Stimulated activated memory B cell treated with anti-CD40 and anti-IgM and Interleukin-4, amounts not matched to agents 10 μg/mL and 1 μg/mL and 100 μg/mL, for 72 hours (primary cell): ENCODE measurements at places on chromosomes 2 and 18.

GRCh38 chr2:33528441-33528950 is 52.0 kb downstream of the RASGRP3 start:
- ATAC-seq: no peak

- no peak for ATAC-seq
These were observed 29.4 kb downstream of the SPRED2 start for GRCh38 chr2:65402780-65403528.

GRCh38 chr2:51624995-51625394 is 593.1 kb upstream of the NRXN1 start:
- no peak for ATAC-seq

- ATAC-seq: no peak
These were observed 2.1 kb downstream of the RNF149 start for GRCh38 chr2:101306410-101306809.

DNA sequence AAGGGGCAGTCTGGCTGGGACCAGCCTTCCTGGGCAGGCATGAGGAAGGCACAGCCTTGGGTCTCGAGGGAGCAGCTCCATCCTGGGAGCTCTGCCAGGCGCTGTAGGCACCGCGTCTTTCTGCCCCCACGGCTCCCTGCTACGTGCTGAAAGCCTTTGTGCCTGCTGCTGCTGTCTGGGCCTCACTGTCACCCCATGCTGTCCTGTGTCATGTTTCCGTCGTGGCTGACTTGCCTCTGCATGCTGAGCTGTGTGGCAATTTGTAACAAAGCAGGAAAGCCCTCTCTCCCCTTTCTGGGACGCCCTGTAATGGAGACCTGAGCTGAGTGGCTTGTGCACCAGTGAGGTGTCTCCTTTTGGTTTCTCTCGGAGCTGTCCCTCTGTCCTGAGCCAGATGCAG is 152.5 kb downstream of the TSN start:
- ATAC-seq: no peak

- no peak for ATAC-seq
These were observed 159.2 kb downstream of the RAPGEF4 start for GRCh38 chr2:172894689-172895387.

GRCh38 chr2:30266051-30266621 is 34.8 kb downstream of the LBH start:
- ATAC-seq: peak; percentile 87

GRCh38 chr2:165561516-165561915 is 92.0 kb downstream of the CSRNP3 start:
- ATAC-seq: no peak

- ATAC-seq: no peak
These were observed 2.6 kb downstream of the PMAIP1 start for GRCh38 chr18:59902131-59902992.

GRCh38 chr2:169656164-169656563 is 38.0 kb downstream of the CFAP210 start:
- no peak for ATAC-seq

- no peak for ATAC-seq
These were observed 144.6 kb downstream of the MAIP1 start for GRCh38 chr2:200100027-200100426.

DNA sequence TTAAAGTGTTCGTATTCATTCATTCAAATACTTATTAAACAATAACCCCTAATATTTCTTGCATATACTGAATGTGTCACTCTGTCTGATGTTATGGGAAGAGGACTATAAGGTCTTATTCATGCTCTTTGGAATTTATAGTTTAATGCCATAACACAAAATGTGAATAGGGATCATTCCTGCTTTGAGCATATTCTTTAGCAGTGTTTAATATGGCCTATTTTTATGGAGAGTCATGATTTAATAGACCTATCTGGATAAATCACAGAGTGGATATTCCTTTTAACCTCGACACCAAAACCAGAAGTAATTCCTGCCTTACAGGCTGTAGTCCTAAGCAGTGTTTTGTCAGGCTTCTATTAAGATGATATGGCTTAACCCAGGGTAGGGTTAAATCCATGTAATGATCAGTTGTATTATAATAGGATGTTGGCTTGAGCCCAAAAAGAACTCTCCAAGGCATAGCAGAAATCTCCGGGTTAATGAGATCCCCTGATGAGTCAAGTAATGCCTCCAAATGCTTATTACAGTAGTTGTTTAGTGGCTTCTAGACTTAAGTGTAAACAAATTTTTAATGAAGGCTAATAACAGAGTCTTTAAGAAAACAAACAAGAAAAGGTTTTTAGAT is 54.3 kb downstream of the GULP1 start:
- no peak for ATAC-seq

GRCh38 chr2:88606371-88607030 is 20.8 kb downstream of the EIF2AK3 start:
- peak; percentile 95 for ATAC-seq

- ATAC-seq: no peak
These were observed 4.1 kb upstream of the STAT1 start for GRCh38 chr2:191018048-191018447.

GRCh38 chr2:175253871-175254270 is 72.4 kb upstream of the ATP5MC3 start:
- ATAC-seq: no peak

DNA sequence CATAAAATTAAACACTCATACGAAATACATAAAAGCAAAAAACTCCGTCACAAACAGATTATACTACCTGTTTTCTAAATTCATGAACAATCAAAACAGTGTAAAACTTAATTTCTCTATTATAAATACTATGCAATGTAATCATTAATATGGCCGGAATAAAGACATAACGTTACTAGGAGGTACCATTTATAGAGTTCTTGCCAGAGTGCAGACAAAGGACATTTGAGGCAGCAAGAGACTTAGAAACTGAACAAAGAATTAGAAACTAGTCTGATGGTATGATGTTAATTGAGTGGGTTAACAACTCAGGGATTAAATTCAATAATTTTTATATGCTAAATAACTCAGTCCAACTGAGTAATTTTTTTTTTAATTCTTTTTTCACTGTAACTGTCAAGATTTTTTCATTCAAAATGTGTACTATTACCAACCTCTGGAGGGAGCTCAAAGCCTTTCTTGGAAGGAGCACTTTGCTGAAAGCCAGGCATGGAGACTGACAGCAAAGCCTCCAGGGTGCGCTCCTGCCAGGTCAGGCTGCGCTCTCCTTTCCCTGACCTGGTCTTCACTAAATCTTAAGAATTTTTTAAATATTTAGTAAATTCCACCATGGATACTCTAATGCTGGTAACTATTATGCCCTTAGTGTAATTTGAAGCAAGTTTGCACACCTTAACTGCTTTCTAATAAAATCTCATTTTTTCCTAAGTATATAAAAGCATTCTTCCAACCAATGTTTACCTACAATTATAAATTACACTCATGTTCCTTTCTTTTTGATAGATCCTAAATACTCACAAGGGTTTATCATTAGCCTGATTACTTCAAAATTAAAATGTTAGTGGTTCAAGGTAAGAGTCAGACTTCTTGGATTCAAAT is 34.1 kb downstream of the WDR35 start:
- ATAC-seq: peak; percentile 69

DNA sequence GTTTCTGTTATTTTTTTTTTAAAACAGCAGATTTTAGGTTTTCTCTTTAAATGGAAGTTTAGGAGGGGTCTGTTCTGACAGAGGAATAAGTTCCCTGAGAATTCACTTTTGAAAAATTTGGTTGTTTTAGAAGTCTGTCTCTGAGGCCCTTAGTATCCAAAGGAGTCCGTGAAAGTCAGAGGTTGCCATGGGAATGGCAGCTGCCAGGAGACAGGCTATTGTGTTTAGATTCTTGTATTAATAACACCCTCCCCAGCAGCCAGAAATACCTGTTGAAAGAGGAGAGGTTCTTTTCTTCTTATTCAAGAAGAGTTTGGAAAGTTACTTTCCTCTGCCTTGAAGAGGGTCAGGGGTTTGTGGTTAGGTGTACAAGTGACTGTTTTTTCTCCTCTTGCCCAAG is 29.5 kb downstream of the TNP1 start:
- no peak for ATAC-seq

GRCh38 chr2:25310965-25311864 is 30.5 kb downstream of the DNMT3A start:
- no peak for ATAC-seq

- no peak for ATAC-seq
These were observed 255.1 kb downstream of the RND3 start for GRCh38 chr2:150232321-150232720.

DNA sequence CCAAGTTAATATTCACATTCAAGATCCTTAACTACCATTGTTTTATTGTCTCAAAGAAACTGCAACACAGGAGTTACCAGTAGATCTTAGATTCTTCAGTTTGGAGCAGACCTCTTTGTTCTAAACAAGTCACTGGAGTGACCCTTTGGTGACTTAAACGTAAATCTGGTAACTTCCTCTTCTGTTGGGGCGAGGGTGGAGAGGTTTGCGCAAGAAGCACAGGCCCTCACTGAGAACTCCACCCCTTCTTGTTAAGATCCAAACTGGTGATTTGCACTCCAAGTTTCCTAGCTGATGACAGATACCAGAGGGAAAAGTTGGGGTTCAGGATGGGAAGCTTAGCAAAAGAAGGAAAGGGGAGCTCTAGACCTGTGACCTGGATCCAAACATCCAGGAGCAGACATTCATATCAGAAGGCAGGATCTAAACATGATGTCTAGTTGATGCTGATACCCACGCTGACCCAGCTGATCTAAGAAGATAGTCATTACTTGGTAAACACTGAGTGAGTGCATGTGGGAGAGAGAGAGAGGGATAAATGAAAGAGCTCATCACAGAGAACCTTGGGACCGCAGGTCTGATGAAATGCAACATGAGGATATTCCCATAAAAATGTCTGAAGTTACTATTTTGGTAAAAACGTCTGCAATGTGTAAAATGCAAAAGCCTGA is 256.0 kb downstream of the CDH20 start:
- no peak for ATAC-seq

GRCh38 chr2:181891258-181891965 is at the start of gene ITPRID2:
TSS of gene ITPRID2 (plus strand) at chr2:181891730. CDS start at chr2:181892067, 337 bp downstream.
- ATAC-seq: peak; percentile 98

- no peak for ATAC-seq
These were observed 1.1 kb downstream of the HOXD3 start for GRCh38 chr2:176158186-176158591.

DNA sequence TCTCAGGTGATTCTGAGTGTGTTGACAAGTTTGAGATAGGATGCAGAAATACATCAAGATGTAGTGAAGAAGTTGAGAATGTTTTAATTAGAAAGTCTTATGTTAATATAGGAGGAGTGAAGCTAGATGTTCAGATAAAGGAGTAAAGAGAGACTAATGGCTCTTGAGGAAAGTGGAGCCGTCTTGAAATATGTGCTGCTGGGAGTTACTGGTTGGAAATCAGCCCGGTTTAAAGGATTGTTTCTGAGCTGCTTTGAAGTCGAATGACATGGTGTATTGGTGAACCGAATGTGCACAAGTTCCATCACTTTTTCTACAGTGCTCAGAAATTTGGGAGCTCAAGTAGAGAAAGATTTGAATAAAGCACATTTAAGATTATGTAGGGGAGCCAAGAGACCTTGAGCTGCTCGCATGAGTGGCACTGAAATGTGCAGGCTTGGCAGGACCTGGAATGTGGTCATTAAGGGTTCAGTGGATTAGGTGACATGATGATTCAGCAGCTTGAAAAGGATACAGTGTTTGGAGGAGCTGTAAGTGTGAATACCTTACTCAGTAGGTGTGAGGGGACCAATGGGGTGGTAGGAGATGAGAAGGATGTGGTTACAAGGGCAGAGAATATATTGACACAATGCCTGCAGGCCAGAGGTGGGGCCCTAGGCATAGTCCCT is 68.6 kb downstream of the CAB39 start:
- no peak for ATAC-seq

DNA sequence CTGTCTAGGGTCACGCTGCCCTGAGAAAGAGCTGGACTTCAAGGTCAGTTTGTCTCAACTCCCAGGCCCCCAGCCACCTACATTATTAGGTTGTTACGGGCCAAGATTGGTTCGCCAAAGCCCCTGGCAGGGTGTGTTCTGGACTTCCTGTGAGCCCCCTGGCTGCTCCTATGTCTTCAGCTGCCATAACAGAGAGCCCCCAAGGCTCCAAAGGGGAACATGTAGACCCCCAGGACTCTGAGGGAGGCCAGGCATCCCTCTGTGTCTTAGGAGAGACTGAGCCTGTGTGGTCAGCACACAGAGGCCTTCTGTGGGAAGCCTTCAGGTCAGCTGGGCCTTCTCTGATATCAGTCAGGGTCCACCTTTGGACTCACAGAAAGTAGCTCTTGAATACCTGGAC is 58.3 kb downstream of the INHBB start:
- ATAC-seq: no peak

- peak; percentile 77 for ATAC-seq
These were observed 8.5 kb downstream of the STEAP3 start for GRCh38 chr2:119231975-119232665.

- no peak for ATAC-seq
These were observed 105.7 kb downstream of the CDH2 start for GRCh38 chr18:28071199-28071598.

- ATAC-seq: no peak
These were observed 142.7 kb downstream of the ADCYAP1 start for GRCh38 chr18:1047406-1047805.

DNA sequence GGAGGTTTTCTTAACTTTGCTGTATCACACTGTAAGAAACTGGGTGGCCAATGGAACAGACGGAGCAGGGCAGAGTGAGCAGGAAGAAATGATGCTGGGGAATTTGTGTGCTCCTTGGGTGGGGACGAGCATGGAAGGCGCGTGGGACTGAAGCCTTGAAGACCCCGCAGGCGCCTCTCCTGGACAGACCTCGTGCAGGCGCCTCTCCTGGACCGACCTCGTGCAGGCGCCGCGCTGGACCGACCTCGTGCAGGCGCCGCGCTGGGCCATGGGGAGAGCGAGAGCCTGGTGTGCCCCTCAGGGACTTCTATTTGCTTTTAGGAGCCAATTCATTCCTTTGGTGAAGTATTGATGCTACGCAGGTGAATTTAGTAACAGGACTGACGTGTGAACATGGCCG is 8.9 kb downstream of the TPO start:
- ATAC-seq: no peak

DNA sequence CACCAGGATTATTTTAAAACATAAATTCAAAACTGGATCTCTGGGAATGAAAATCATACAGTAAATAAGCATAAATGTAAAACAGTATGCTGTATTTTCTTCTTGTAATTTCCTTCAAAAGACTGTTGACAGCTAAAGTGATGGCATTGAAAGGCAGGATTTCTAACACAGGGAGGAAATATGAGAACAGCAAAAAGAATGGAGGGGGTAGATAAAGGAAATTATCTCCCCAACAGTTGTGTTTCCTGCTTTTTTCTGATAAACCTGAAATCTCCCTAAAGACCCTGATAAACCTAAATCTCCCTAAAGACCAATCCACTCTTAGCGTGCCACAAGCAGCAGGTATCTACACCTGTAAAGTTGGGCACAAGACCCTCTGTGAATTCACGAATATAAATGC is 50.8 kb downstream of the PIAS2 start:
- ATAC-seq: no peak

DNA sequence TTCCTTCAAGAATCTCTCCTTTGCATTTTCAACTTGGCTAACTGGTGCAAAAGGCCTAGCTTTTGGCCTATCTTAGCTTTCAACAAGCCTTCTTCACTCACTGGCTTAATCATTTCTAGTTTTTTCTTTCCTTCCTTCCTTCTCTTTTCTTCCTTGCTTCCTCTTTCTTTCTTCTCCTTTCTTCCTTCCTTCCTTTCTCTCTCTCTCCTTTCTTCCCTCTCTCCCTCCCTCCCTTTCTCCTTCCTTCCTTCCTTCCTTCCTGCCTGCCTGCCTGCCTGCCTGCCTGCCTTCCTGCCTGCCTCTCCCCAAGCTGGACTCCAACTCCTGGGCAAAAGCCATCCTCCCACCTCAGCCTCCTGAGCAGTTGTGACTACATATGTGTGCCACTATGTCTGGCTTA is 176.2 kb upstream of the APCDD1 start:
- no peak for ATAC-seq

- no peak for ATAC-seq
These were observed 23.8 kb upstream of the DNER start for GRCh38 chr2:229738024-229738625.

GRCh38 chr2:38668779-38669479 is 3.0 kb downstream of the GALM start:
- no peak for ATAC-seq
